Ovary (tissue), 10 donors: ENCODE measurements at places on chromosomes 2 and 18.

GRCh38 chr2:69603146-69603743 lies 40.3 kb downstream of the AAK1 start:
- DNase-seq = no peak

DNA sequence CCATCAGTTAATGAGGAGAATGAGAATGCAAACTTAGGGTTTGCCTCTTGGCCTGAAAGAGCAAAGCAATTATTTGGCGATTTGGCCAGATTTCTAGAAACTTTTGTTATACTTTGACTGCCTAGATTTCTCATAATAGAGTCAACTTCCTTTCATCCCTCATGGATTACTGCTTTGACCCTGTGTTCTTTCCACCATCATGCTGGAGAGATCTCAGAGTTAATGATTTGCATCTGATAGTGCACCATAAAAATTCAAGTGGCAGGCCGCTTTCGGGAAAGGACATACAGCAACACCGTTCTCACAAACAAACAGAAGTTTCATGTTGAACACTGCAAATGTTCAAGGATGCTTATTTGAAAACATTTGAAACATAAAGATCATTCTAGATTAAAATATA lies 143.7 kb upstream of the ZFP36L2 start:
- no peak for DNase-seq

DNA sequence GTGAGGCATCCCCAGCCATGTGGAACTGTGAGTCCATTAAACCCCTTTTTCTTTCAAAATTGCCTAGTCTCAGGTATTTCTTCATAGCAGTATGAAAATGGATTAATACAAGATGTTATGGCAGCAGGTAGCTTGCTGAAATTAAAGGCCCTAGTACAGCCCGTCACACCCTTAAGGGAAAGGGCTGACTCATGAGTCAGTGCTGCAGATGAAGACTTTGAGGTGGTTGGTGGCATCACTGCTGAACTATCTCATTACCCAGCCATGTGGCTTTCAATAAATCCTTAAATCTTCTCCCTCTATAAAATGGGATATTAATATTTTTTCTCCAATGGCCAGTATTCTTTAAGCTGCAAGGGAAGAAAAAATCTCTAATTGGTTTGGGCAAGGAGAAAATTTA lies 226.1 kb upstream of the CCDC68 start:
- no peak for DNase-seq

GRCh38 chr18:40450751-40451150 lies 1504.3 kb upstream of the PIK3C3 start:
- no peak for DNase-seq
